ENCODE measurements at places on chromosomes 7 and 10. TPM values are rescaled to one million over a fixed set of nuclear protein-coding genes. Genes with fewer than 3 reads are reported as not detected.

NXPH1 gene
- not detected for polyA plus RNA-seq

HTR7 gene
- polyA plus RNA-seq, result 2.1 TPM

ATG9B gene
- polyA plus RNA-seq, result not detected

TAF3 gene
- polyA plus RNA-seq, result 3.4 TPM

GIMAP6 gene
- polyA plus RNA-seq, result 3.0 TPM

COL13A1 gene
- 3.5 TPM for polyA plus RNA-seq

TAS2R41 gene
- not detected for polyA plus RNA-seq

LBX1 gene
- not detected for polyA plus RNA-seq

BMPER gene
- polyA plus RNA-seq, result 0.88 TPM

ACTL6B gene
- polyA plus RNA-seq, result not detected

BLNK gene
- polyA plus RNA-seq, result 12.5 TPM

RBP3 gene
- polyA plus RNA-seq, result not detected

NRG3 gene
- polyA plus RNA-seq, result 1.1 TPM

GHRHR gene
- not detected for polyA plus RNA-seq

DNA sequence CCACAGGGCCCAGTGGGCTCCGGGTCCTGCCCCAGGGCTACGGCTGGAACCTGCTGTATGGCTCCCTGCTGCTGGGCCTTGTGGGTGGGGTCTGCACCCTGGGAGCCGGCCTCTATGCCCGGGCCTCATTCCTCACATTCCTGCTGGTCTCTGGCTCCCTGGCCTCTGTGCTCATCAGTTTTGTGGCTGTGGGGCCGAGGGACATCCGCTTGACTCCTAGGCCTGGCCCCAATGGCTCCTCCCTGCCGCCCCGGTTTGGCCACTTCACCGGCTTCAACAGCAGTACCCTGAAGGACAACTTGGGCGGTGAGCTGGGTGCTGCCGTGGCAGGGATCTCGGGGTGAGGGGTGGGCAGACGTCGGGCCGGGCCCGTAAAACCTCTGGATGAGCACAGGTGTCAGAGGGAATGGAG is 4.4 kb downstream of the SLC12A9 start:
- no peak overlapping the region for H3K27ac ChIP-seq
- DNase-seq, result no peak
- no peaks in the 10 kb centered on the region for H3K27me3 ChIP-seq
- no peaks in the 10 kb centered on the region for H3K36me3 ChIP-seq

DNA sequence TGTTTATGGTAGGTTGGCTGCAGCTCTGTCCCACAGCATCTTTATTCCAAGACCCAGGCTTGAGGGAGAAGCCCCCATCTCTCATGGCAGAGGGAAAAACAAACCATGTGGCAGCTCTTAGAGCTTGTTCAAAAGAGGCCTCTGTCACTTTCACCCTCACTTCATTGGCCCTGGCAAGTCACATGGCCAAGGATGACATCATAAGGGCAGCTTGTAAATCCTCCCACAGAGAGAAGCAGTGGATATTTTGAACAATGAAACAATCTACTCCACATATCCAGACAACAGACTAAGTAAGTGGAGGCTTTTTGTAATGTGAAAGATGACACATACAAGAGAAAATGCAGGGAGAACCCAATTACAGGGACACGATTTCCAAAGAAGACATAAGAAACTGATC is 108.1 kb downstream of the GRID1 start:
- H3K4me1 ChIP-seq, result no peaks in the 10 kb centered on the region
- H3K36me3 ChIP-seq, result no peaks in the 10 kb centered on the region
- H3K27ac ChIP-seq, result no peak overlapping the region
- no peak for DNase-seq
- no peaks in the 10 kb centered on the region for H3K27me3 ChIP-seq
- H3K4me3 ChIP-seq, result no peak overlapping the region

- H3K4me3 ChIP-seq, result no peak overlapping the region
- H3K27me3 ChIP-seq, result no peaks in the 10 kb centered on the region
- no peaks in the 10 kb centered on the region for H3K4me1 ChIP-seq
- DNase-seq, result peak; percentile 85
- no peaks in the 10 kb centered on the region for H3K36me3 ChIP-seq
Observed at GRCh38 chr7:923108-924041, 31.1 kb downstream of the ADAP1 start.

DNA sequence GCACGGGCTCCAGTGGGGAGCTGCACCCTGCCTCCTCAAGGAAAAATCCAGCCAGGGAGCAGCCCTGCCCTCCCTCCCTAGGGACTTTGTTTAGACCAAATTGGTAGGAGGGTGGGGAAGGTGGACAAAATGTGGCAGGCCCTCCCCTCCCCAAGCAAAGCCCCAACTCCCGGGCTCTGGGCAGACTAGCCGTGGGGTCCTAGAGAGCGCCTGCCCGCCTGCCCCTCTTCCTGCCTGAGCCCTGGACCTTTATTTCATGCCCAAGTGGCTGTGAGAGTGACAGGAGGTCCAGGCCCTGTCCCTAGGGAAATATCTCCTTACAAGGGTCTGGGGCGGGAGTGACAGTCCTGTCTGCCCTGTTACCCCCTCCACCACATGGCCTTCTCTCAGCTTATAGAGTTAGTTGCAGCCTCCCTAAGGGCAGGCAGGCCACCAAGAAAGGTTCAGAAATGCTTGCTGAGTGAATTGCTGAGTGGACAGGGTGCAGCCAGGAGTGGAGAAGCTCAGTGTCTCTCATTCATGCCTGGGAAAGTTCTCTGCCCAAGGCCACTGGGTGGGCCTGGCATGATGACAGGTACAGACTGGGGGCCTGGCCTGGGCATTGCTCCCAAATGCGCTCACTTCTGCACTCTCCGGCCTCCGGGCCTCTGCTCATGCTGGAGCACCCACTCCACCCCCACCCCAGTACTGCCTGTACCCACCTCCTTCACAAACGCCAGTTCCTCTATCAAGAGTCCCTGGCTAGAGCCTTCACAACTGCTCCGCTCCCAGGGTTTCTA is 25.2 kb downstream of the DNAJB12 start:
- no peak overlapping the region for H3K27ac ChIP-seq
- H3K27me3 ChIP-seq, result no peaks in the 10 kb centered on the region
- H3K4me3 ChIP-seq, result no peak overlapping the region
- no peaks in the 10 kb centered on the region for H3K36me3 ChIP-seq

DNA sequence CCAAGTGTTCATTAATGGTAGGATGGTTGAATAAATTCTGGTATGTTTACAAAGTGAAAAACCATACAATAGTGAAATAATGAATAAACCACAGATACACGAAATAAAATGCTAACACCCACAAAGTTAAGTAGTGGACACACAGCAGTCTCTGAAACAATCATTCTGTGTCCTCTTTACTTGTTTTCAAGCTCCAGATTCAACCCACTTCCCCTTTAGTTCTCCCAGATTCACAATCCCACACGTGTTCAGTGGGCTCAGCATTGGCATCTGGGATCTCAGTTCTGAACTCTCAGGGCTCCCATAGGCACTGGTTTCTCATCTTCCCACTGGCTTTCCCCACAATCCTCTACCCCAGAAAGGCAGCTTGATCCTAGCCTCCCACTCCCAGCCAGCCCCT is 44.9 kb downstream of the SEM1 start:
- DNase-seq, result no peak
- H3K36me3 ChIP-seq, result no peaks in the 10 kb centered on the region
- H3K27ac ChIP-seq, result no peak overlapping the region

DNA sequence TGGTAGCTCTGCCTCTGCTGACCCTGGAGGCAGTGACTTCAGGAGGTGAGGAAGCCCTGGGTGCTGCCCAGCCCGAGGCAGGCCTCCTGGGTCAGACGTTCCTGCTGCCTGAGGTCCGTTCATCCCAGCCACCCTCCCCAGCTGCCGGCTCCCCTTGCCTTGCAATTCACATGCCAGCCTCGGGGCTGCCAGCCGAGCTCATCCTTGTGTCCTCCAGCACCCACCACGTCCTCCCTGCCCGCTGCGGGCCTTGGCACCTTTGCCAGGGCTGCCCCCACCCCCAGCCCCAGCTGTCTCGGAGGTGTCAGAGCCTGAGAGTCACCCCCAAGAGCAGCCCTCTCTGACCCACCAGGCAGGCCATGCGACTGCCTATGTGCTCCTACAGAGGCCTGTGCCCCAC is 162.1 kb upstream of the RNF32 start:
- no peaks in the 10 kb centered on the region for H3K27me3 ChIP-seq
- no peak overlapping the region for H3K4me3 ChIP-seq
- H3K4me1 ChIP-seq, result no peaks in the 10 kb centered on the region
- no peak for DNase-seq
- no peak overlapping the region for H3K27ac ChIP-seq

DNA sequence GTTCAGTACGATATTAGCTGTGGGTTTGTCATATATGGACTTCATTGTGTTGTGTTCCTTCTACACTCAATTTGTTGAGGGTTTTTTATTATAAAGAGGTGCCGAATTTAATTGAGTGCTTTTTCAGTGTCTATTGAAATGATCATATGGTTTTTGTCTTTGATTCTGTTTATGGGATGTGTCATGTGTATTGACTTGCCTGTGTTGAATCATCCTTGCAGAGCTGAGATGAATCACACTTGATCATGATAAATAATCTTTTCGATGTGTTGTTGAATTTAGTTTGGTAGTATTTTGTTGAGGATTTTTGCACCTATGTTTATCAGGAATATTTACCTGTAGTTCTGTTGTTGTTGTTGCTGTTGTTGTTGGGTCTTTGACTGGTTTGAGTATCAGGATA is 39.8 kb downstream of the ATOH7 start:
- no peaks in the 10 kb centered on the region for H3K4me1 ChIP-seq
- no peaks in the 10 kb centered on the region for H3K27me3 ChIP-seq
- H3K27ac ChIP-seq, result no peak overlapping the region
- H3K4me3 ChIP-seq, result no peak overlapping the region
- no peak for DNase-seq

- no peak overlapping the region for H3K27ac ChIP-seq
- H3K4me1 ChIP-seq, result no peaks in the 10 kb centered on the region
- DNase-seq, result no peak
- H3K27me3 ChIP-seq, result no peaks in the 10 kb centered on the region
Observed at GRCh38 chr10:104678658-104679057, 37.6 kb downstream of the SORCS3 start.

- no peaks in the 10 kb centered on the region for H3K36me3 ChIP-seq
- no peak overlapping the region for H3K4me3 ChIP-seq
- no peak for DNase-seq
- no peaks in the 10 kb centered on the region for H3K4me1 ChIP-seq
- no peak overlapping the region for H3K27ac ChIP-seq
- H3K27me3 ChIP-seq, result no peaks in the 10 kb centered on the region
Observed at GRCh38 chr7:128946936-128947830, 9.5 kb downstream of the IRF5 start.

- H3K4me3 ChIP-seq, result no peak overlapping the region
- H3K27ac ChIP-seq, result no peak overlapping the region
- no peaks in the 10 kb centered on the region for H3K36me3 ChIP-seq
Observed at GRCh38 chr10:66209025-66209424, 716.8 kb upstream of the LRRTM3 start.

DNA sequence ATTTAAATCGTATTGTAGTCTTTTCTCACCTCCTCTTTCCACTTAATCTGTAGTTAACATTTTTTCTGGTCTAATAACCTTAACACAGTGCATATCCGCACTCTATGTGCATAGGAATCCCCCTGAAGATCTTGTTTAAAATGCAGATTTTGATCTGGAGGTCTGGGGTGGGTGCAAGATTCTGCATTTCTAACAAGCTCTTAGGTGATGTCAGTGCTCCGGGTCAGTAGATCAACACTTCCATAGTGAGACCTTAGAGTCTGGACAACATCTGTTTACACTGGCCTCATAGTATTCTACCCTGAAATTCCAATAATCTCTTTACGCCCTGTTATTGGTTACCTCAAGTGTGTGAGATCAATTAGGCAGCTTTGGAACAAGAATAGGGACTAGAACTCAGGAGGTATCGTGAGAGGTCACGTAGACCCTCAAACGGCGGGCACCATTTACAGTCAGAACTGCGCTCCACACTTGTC is 434 bp upstream of the PLEKHA8 start:
- H3K27ac ChIP-seq, result peak overlapping the region; percentile 73
- peaks cover 7% of the 10 kb centered on the region for H3K4me1 ChIP-seq
- H3K27me3 ChIP-seq, result no peaks in the 10 kb centered on the region
- H3K36me3 ChIP-seq, result no peaks in the 10 kb centered on the region
- no peak for DNase-seq

DNA sequence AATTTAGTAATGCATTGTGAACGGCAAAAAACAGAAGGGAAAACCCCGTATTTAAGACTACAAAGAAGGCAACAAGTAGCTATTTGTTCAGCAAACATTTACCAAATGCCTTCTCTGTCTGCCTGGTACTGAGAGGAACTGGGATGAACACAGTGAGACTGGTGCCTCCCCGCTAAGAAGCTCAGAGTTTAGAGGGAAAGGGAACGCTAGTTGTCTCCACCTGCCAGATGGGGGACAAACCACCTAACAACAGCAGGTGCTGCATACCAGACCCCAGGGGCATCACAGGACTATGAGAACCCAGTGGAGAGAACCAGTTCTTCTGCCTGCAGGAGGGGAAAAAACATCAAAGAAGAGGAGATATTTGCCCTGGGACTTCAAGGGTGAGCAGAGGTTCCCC is 147.1 kb downstream of the SLC25A13 start:
- DNase-seq, result no peak
- no peak overlapping the region for H3K27ac ChIP-seq
- no peak overlapping the region for H3K4me3 ChIP-seq

GRCh38 chr10:80289451-80290287 is at the start of gene MAT1A:
Gene MAT1A (minus strand): TSS chr10:80289658. CDS start chr10:80289423, 235 bp downstream.
- no peaks in the 10 kb centered on the region for H3K36me3 ChIP-seq
- DNase-seq, result no peak
- no peak within 1 kb of the TSS for H3K27ac ChIP-seq
- H3K4me3 ChIP-seq, result no peak within 1 kb of the TSS
- H3K4me1 ChIP-seq, result no peaks in the 10 kb centered on the region
- H3K27me3 ChIP-seq, result no peaks in the 10 kb centered on the region

- H3K27ac ChIP-seq, result peak overlapping the region; percentile 82
- peaks cover 7% of the 10 kb centered on the region for H3K4me1 ChIP-seq
- no peaks in the 10 kb centered on the region for H3K27me3 ChIP-seq
- no peaks in the 10 kb centered on the region for H3K36me3 ChIP-seq
Observed at GRCh38 chr10:62018131-62018911, 116.8 kb downstream of the ARID5B start.

GRCh38 chr7:8724080-8724718 is 290.8 kb downstream of the NXPH1 start:
- H3K4me1 ChIP-seq, result no peaks in the 10 kb centered on the region
- H3K27me3 ChIP-seq, result no peaks in the 10 kb centered on the region
- H3K4me3 ChIP-seq, result no peak overlapping the region

DNA sequence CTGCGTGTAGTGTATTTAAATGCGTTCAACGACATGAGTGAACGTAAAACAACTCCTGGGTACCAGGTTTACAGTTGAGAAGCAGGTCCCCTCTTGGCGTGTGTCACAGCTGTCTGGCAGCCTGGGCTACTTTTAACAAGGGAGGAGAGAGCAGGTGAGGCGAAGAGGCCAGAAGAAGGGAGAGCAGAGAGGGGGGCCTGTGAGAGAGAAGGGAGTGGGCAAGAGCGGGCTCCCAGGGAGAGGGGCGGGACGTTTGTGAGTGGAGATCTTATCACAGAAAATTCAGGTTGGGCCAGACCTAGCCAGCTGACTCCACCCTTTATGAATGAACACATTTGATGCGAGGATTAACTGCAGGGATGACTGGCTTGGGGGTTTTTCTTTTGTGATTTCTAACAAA is 154.0 kb downstream of the CAMK1D start:
- no peak overlapping the region for H3K27ac ChIP-seq
- DNase-seq, result no peak
- no peak overlapping the region for H3K4me3 ChIP-seq
- H3K4me1 ChIP-seq, result no peaks in the 10 kb centered on the region

GRCh38 chr7:102251531-102252365 is 34.9 kb upstream of the SH2B2 start:
- DNase-seq, result no peak
- no peak overlapping the region for H3K27ac ChIP-seq
- H3K27me3 ChIP-seq, result no peaks in the 10 kb centered on the region
- no peaks in the 10 kb centered on the region for H3K36me3 ChIP-seq
- no peaks in the 10 kb centered on the region for H3K4me1 ChIP-seq
- no peak overlapping the region for H3K4me3 ChIP-seq
